ENCODE measurements at places on chromosomes 7 and 10. TPM values are rescaled to one million over a fixed set of nuclear protein-coding genes. Genes with fewer than 3 reads are reported as not detected.

Gene ZPBP
- not detected for total RNA-seq

Gene OIT3
- total RNA-seq = not detected

Gene RBM20
- total RNA-seq = 0.09 TPM

Gene GRM3
- not detected for total RNA-seq

Gene TMEM236
- 0.09 TPM for total RNA-seq

Gene HOXA10
- total RNA-seq = not detected

Gene FBH1
- total RNA-seq = 59.3 TPM

Gene ENO4
- total RNA-seq = not detected

Gene AOAH
- 26.4 TPM for total RNA-seq

Gene SPDYE1
- total RNA-seq = not detected

Gene CLRN3
- not detected for total RNA-seq

Gene WDFY4
- total RNA-seq = 0.20 TPM

Gene AASS
- 1.6 TPM for total RNA-seq

Gene NSUN5
- 66.6 TPM for total RNA-seq

Gene TAS2R41
- total RNA-seq = not detected

Gene THAP5
- total RNA-seq = 36.8 TPM

Gene GSDME
- total RNA-seq = 3.7 TPM

Gene FAM24B
- 11.7 TPM for total RNA-seq

Gene KEL
- total RNA-seq = not detected

Gene ARMH3
- 25.7 TPM for total RNA-seq

Gene VWDE
- 0.55 TPM for total RNA-seq

Gene RNF32
- total RNA-seq = 0.83 TPM

Gene AZGP1
- total RNA-seq = not detected
